ENCODE measurements at places on chromosomes 13 and 19.

- DNase-seq, result no peak
Measured at GRCh38 chr19:56838024-56838908, 2.3 kb downstream of the PEG3 start.

DNA sequence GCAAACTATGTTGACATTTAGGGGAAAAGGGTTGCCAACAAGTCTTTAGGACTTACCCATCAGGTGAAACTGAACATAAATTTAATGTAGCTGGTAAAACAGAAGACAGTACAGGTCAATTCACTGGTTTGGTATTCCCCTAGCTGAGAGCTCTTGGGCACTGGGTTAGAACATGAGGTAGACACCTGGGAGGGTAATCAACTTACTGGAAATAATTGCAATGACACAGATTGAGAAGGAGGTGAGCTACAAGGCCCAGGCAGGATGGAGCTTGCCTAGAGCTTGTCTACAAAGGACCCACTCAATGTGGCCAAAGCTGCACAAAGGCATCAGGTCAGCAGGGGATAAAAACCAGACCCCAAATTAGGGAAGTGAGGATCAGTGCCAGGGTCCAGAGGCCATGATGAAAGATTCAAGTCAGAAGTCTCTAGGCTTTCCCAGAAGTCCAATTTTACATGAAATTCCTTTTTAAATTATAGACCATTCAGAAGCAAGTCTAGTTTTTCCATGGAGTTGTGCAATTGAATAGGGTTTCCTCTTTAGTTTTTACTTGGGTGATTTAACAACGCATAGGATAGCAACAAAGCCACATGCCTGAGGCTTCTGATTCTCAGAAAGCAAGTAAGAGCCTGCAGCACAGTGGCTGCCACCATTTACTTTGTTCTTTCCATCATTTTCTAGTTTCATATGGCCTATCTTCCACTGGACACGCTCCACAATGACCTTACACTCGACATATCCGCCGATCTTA lies 194.0 kb downstream of the NDFIP2 start:
- no peak for DNase-seq

DNA sequence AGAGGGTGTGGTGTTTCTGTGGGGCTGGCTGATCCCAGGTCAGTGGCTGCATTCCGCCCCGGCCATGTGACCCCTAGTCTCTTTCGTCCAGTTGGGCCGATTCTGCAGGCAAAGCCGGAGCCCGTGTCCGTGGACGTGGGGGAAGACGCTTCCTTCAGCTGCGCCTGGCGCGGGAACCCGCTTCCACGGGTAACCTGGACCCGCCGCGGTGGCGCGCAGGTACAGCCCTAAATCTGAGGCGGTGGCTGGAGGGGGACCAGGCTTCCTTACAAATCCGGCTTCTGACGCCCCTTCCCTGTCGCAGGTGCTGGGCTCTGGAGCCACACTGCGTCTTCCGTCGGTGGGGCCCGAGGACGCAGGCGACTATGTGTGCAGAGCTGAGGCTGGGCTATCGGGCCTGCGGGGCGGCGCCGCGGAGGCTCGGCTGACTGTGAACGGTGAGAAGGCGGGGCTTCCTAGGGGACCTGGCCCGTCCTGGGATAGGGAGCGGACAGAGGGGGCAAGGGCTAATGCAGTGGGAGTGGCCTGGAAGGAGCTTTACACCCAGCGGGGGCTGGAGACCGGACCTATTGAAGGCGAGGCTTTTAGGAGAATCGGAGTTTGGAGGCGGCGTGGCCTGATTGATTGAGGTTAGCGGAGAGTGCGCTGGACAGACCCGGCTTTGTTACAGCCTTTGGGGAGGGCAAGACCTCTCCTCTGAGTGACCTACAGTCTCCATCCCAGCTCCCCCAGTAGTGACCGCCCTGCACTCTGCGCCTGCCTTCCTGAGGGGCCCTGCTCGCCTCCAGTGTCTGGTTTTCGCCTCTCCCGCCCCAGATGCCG lies 4.3 kb downstream of the KIRREL2 start:
- DNase-seq, result no peak

- DNase-seq, result no peak
Measured at GRCh38 chr13:33090755-33091414, 74.7 kb downstream of the KL start.

- no peak for DNase-seq
Measured at GRCh38 chr13:40063278-40063698, 407.8 kb downstream of the COG6 start.

DNA sequence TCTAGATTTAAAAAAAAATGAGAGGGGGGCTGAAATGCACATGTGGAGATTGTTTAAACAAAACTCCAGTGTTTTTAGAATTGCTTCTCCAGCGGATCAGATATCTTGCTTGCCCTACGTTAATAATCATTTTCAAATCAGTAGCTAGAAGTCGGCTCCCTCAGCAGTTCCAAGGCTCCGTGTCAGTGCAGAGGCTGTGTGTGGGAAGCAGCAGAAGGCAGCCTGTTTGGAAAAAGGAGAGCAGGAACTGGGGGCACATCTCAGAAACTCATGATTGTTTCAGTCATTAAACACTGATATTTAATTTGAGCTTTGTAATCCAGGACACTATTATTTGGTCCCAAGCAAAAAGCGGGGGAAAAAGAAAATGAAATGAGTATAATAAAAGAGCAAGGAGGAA lies 50.9 kb downstream of the SOX21 start:
- no peak for DNase-seq

- no peak for DNase-seq
Measured at GRCh38 chr19:39360599-39360998, 18.4 kb downstream of the SAMD4B start.

DNA sequence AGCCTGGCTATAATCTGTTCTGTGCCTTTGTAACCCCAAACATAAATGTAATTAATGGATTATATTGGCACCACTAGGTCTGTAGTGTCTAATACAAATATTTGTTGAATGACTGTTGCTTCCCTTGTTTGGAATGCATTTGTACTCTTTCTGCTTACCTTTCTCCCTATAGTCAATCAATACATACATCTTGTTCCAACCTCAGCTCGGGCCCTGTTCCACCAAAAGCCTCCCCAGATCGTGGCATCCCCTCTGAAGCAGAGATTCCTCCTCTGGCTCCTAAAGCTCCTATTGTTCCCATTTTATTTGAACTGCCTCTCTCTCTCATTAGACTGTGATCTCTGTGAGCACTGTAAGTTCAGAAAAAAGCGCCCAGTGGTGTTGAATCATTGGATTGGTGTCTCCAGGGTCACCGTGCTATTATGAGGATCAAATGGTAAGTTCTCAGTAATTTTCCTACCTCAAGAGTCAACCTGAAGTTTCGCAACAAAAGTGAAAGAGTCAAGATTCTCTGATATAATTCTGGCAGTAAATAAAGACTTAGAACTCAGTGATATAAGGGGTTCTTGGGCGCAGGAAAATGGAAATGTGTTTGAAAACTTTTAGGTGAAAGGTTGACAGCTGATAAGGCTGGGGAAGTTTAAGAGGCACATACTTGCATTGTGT lies 151.5 kb downstream of the KLF5 start:
- no peak for DNase-seq

DNA sequence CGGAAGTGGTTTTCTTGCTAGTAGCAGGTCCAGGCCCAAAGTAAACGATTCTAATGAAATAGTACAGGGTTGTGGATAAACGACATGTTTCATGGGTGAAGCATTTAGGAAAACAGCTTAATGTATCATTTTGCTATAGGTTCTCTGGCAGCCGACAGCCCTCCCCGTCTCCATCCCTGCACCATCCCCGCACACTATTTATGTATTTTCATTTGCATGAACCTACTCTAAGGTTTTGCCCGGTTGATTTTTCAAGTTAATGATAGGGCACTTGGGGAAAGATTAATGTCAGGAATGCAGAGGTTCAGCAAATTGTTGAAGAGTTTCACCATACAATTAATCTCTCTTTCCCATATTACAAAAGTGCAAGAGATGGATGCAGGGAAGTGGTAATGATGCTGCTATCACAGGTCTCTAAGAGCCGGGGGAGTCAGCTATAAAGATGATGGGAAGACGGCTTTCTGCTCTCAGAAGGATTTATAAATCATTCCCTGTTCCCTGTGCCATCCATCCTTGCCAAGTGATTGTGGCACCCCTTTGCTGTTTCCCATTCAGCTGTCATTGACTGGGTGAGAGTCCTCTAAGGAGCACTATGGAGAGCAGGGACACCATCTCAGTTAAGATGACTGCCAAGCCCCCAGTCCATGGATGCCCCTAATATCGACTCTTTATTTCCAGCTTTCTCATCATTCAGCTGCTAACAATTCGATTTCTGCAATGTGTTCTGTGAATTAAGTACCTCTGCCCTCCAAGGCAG lies 186.3 kb downstream of the IRS2 start:
- no peak for DNase-seq

DNA sequence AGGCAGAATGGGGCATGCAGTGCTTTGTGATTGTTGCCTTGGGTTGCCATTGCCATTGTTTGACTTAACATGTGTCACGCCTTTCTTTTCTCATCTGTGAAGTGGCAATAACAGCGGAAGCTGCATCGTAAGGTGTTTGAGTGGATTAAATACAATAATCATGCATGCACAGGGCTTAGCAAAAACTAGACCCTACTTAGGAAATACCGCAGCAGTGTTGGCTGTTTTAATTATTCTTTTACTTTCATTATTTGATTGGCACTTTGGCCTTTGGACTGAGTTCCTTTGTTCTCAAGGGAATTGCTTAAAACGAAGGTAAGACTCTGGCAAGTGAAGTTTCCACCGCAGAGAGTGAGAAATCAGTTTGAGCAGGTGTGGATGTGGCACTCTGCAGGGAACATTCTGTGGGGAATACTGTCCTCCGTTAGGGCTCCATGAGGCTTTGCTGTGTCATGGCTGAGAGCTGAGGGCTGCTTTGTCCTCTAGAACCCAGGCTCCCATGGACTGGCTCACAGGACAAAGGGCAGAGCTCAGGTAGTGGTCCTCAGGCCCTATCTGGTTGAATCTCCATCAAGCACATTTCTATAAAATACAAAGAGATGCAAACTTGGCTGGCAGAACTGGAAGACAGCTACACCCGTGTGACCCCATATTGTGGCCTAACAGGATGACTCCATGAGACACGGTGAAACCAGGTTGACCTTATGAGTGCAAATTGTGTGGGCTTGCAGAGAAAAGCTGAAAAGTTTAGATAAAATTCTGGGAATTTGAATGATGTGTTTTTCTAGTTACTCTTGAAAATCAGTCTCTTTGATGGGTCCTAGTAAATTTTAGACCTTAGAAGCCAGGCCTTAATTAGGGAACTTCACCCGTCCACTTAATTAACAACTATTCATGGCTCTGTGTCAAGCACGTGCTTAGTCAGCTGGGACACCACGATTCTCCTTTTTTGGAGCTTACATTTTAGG lies 407.2 kb downstream of the KCNRG start:
- DNase-seq, result no peak

DNA sequence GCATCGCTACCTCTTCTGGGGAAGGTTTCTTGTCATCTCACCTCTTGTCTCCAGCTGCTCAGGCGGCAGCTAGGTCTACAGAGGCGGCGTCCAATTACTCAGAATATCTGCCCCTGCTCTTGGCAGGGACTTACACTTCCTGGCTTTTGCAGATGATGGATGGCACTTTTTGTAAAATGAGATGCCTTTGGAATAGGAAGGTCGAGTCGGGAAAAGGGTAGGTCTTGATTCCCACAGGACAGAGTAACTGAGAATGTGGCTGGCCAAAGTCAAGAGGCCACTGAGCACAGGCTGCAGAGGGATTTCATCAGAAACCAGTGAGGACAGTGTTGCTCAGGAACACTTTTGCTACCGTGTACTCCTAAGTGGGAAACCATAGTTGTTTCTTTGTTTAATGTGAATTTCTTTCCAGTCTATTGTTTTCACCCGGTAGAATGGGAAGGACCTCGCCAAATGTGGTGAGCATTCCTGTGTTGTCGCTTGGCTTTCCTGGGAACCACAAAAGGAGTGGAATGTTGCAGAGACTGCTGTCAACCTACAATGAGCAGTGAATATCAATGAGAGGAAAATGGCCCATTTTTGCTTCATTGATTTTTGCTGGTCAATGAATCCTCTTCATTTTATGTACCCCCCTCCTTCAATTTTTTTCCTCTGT lies 383.7 kb downstream of the HS6ST3 start:
- DNase-seq, result no peak

DNA sequence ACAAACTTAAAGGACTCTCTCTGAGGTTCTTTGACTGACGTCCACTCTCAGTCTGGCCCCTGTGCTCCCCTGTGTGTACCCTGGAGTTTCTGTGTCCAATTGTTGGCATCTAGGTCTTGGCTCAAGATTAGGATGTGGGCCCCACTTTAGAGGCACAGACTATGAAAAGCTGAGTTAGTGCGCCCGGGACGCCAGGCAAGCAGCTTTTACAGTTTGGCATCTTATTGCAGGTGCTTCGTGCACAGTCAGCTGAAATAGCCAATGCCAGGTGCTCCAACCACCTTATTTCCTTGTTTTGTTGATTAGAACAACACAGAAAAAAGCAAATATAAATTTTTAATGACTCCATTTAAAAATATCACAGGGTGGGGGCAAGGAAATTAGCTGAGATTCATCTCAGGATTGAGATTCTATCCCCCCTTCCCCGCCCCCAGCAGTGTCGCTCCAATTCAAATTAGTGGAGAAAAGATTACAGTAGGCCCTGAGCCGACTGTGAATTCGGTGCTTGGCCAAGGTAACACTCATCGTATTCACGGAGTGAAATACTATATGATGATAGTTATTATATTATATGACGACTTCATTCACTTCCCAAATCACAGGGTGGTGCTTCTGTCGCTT lies 4.3 kb downstream of the SOX1 start:
- no peak for DNase-seq

GRCh38 chr19:22831211-22831610 lies 880 bp upstream of the ZNF723 start:
- no peak for DNase-seq

- DNase-seq, result peak; percentile 55
Measured at GRCh38 chr19:10353793-10354391, 14.5 kb upstream of the ICAM3 start.

- DNase-seq, result no peak
Measured at GRCh38 chr13:100520936-100521850, 67.4 kb downstream of the GGACT start.

DNA sequence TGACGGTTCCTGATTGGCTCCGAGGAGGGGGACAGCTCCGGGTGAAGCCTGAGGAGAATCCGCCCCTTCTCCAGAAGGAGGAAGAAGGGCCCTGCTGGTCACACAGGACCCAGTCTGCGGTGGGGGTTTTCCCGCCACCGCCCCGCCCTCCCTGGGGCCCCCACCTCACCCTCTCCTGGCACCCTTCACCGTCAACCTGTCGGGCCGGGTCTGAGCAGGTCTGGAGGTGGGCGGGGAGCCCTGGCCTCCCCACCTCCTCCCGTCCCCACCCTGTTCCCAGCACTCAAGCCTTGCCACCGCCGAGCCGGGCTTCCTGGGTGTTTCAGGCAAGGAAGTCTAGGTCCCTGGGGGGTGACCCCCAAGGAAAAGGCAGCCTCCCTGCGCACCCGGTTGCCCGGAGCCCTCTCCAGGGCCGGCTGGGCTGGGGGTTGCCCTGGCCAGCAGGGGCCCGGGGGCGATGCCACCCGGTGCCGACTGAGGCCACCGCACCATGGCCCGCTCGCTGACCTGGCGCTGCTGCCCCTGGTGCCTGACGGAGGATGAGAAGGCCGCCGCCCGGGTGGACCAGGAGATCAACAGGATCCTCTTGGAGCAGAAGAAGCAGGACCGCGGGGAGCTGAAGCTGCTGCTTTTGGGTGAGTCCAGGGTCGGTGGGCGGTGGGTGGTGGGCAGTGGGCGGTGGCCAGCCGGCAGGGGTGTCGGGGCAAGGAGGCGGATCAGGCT lies at the start of gene GNA15:
TSS of gene GNA15 (plus strand) at position 73 of the 723 bp plus-strand sequence. CDS start at position 491, 418 bp downstream.
- DNase-seq, result no peak
